ENCODE measurements at places on chromosomes 5 and 9.

- DNase-seq = no peak
Measured at GRCh38 chr5:81552852-81553566, 159.1 kb upstream of the ACOT12 start.

DNA sequence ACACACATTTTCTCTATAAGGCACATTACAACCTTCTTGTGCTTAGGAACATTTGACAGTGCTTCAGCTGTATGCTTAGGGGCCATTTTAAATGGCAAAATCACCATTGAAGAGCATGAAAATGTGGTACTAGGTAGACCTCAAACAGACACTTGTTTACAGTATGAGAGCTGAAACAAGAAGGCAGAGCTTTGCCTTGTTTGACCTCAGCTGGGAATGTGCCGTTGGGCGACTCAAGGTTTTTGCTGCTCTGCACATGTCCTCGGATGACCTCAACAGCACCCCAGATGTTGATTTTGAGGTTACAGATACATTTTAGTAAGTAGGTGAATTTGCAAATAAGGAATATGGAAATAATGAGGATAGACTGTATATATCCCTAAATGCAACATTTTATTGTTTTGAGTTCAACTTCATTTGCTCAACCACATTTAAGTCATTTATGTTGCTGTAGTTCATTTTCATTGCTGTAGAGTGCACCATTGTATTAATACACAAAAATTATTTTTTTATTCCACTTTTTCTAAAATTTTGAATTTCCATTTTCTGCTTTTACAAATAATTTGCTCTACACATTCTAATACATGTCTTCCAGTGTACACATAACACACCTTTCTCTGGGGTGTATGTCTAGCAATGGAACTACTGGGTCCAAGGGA, 206.8 kb downstream of the NR3C1 start:
- DNase-seq = no peak

GRCh38 chr9:90147426-90147825, 495.2 kb downstream of the DIRAS2 start:
- DNase-seq = no peak

DNA sequence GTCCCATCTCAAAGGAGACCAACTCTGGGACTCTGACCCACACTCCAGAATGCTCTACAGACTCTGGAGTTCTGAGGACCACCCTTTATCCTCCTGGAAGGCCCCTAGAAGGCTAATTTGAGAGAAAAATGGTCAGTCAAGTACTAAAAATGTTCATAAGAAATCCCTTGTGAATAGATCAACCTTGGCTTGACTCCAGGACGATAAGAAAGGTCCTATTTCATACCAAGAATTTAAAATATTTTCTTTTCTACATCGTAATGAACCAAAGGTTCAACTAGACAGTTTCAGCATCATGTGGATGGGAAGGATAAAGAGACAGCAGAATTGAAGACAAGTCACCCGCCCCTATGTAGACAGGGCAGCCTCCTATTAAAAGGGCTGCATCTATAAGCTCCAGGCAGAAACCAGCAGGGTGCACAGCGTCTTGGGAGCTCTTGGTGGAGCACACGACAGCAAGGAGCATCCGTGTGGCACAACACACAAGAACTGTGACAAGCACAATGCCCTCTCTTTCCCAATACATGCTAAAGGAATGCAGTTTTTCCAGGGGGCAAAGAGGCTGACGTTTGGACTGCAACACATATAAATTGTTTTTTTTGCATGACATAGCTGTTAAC, 38.3 kb downstream of the RASEF start:
- DNase-seq = no peak
